ENCODE measurements at places on chromosomes 7 and 10. TPM values are rescaled to one million over a fixed set of nuclear protein-coding genes. Genes with fewer than 3 reads are reported as not detected.
A peak's percentile ranks its signal among the peaks of the same experiment; 100 is the strongest.

- DNase-seq, result no peak
These were observed 105.7 kb downstream of the GRB10 start for GRCh38 chr7:50676740-50677637.

GRCh38 chr7:131618391-131618790, 62.0 kb upstream of the PODXL start:
- no peak for DNase-seq

- no peak for DNase-seq
These were observed 66.4 kb upstream of the ZNF438 start for GRCh38 chr10:31098046-31098445.

DNA sequence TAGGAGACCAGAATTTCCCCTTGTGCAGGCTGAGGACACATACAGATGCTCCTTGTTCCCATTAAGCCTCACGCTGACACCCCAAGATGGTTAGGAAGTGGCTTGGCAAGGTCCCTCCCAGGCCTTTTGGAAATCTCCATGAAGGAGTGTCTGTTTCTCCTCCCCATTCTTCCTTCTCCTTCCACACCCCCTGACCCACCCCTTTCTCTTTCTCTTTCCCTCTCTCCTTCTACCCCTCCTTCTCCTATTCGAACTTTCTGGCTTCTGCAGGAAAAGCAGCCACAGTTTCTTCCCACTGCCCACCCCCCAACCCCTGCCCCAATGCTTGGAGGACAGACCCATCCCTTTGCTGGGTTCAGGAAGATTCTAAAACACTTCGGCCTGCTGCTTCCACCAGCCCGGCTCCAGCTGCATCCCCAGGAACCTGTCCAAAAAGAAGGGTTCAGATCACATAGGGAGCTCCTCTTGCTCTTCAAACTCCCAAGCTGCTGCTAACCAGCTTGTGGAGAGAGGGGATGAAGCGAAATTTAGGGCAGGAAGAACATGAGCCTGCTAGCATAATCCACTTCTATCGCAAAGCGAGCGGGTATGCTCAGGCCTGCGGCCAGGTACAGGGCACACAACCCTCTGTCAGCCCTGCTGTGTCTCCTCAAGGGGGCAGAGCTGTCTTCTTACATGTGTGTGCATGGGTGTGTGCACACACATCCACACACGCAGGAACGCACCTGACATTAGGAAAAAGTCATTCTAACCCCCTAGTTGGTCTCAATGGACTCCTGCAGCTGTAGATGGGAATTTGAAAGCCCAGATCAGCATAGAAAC, 80.4 kb downstream of the PPP1R3C start:
- no peak for DNase-seq

DNA sequence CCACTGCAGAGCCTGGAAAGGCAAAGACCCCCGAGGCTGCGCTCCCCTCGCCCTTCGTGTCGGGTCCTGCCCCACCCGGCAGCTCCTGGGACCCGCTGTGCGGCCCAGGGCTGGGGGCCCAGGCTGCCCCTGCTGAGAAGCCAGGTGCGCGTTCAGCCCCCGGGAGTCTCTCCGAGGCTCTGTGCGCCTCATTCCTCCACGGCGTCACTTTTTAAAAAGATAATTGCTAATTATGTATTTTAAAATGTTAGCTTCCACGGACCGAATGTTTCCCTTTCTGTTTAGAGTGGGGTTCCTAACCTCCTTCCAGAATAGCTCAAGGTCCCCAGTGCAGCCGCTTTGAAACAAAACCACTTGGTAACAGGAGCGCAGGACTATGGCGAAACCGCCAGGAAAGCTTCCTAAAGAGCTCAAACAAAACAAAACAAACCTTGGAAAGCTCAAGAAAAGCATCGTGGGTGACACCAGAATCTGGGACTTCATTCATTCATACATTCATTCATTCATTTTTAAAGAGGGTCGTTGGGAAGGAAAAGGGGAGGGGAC, 45.6 kb downstream of the PDIA4 start:
- no peak for DNase-seq

GRCh38 chr7:69205581-69205980, 392.7 kb upstream of the AUTS2 start:
- DNase-seq, result no peak

GRCh38 chr7:3780525-3780924, 479.5 kb downstream of the SDK1 start:
- DNase-seq, result no peak

DNA sequence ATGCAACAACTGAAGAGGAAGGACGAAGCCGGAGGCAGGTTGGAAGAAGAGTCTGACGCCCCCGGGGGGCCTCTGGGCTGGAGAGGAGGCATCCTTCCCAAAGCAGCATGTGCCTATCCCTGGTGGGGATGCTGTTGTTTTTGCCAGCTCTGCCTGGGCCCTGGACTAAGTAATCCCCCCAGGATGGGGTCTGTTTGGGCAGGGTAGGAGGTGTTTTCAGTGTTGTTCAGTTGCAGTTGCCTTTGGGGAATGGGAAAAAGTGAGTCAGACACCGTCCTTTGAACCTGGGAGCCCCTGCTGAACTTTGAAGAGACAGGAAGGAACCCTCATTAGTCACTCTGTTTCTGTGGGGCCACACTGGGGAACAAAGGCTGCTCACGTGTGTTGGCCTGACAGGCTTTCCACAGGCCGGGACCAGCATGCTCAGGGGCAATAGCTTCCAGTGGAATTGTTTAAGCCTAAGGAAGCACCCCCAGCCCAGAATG, 35.2 kb upstream of the GDF10 start:
- no peak for DNase-seq

- no peak for DNase-seq
These were observed 38.6 kb downstream of the NEBL start for GRCh38 chr10:20858292-20859124.

- DNase-seq, result no peak
These were observed 180.2 kb upstream of the TPK1 start for GRCh38 chr7:145016068-145016467.

DNA sequence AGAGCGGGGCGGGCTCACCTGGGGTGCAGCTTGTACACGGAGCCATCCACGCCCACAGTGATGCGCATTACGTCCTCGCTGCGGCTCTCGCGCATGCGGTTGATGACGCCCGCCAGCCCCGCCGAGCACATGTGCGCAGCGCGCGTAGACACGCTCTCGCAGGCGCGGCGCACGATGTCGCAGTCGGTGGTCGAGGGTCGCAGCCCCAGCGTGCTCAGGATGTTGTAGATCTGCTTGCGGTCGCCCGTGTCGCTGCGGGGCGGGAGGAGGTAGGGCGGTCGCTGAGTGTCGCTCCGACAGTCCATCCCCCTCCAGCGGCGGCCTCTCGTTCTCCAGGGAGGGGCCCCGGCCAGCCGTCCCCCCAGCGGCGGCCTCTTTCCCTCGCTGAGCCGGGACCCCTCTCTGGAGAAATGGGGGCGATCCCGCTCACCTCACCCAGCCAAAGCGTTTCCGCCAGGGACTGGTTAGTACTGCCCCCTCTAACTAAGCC, 4.4 kb upstream of the MYL7 start:
- DNase-seq, result peak; percentile 71

The STRIP2 gene
- total RNA-seq, result 0.44 TPM

The MYH16 gene
- not detected for total RNA-seq

The BMPER gene
- not detected for total RNA-seq

The PNLIPRP1 gene
- total RNA-seq, result 2.0 TPM

The HECW1 gene
- not detected for total RNA-seq

The STEAP4 gene
- 0.20 TPM for total RNA-seq

The IL6 gene
- total RNA-seq, result not detected

The TNPO3 gene
- 30.7 TPM for total RNA-seq

All from T-cell (primary cell).